ENCODE measurements at places on chromosomes 1 and 21.

- DNase-seq = no peak
Observed at GRCh38 chr1:220550811-220551399, 23.0 kb downstream of the MARK1 start.

GRCh38 chr1:30551603-30552002, 171.8 kb downstream of the MATN1 start:
- no peak for DNase-seq

- no peak for DNase-seq
Observed at GRCh38 chr1:178798232-178798861, 72.5 kb downstream of the ANGPTL1 start.

DNA sequence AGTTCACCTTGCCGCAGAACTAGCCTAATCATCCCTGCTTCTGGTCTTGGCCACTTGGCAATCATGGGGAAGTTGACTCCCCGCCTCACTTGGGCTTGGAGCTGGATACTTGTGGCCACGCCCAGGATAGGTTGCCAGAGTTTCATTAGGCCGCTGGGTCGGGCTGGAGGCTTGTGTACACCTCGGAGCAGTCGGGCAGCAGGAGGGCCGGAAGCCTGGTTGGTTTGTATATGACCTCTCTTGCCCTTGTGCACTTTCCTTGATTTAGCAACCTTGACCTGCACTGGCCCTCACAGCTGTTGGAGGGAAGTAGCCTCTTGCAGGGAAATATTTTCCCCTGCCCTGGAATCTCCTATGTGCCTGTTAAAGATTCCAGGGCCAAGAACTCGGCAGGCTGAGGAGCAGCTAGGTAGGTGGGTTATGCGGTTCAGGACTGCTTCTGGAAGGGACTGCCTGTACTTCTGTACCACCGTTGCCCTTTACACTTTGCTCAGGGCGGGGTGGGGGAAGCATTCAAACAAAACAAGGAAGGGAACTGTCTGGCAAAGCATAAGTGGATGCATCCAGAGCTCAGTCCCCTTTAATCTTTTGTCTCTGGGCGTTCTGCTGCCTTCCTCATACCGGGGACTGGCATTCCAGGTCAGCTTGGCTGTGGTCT, 83.5 kb downstream of the UCK2 start:
- DNase-seq = no peak

DNA sequence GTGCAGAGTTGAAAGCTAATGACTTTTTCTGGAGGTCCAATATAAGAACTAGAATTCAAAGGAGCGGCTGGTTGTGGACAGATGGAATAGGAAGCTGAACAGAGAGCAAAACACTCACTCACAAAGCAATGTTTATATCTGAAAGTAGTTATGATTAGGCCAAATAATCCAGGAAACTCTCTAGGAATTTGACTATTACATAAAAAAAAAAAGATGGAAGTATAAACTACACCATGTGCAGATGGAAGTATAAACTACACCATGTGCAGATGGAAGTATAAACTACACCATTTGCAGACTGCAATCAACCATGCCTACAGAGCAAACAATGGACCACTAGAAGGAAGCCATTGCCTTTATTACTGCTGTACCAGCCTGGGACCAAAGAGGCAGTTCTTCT, 771.1 kb downstream of the BRINP3 start:
- DNase-seq = no peak

- no peak for DNase-seq
Observed at GRCh38 chr1:159937054-159937750, 8.2 kb downstream of the IGSF9 start.

- no peak for DNase-seq
Observed at GRCh38 chr1:153513023-153513422, 22.8 kb downstream of the S100A6 start.

- DNase-seq = no peak
Observed at GRCh38 chr1:98405581-98406074, 255.9 kb upstream of the SNX7 start.

GRCh38 chr1:29628190-29628589, 391.9 kb downstream of the PTPRU start:
- no peak for DNase-seq

DNA sequence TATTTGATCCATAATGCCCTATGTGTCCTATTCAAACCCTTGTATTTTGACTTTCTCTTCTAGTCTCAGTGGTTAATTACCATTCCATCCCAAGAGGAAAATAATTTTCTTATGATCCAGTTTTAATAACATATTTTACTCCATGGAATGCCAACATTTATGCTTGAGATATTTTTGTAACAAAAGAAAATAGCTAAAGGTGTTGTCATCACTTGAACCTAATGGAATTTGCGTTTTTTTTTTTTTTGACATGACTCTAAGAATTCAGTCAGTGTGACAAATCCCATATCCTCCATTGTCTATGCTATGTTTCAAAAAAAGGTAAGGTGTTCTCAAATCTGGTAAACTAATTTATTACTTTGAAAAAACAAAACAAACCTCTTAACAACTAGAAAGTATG, 324.1 kb upstream of the ADAMTS5 start:
- no peak for DNase-seq

DNA sequence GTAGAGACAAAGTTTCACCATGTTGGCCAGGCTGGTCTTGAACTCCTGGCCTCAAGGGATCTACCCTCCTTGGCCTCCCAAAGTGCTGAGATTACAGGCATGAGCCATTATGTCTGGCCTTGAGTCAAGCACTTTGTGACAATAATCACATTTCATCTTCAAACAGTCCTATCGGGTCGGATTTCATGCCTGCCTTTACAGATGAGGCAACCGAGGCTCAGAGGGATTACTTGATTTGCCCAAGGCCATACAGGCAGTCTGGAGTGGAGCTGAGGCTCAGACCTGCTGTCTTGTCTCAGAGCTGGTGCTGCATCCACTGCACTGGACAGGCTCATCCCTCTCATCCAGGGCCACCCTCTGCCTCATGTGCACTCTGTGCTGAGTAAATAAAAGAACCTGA, 26.6 kb downstream of the FAM151A start:
- no peak for DNase-seq

GRCh38 chr1:228778466-228778865, 43.2 kb downstream of the RHOU start:
- DNase-seq = no peak

DNA sequence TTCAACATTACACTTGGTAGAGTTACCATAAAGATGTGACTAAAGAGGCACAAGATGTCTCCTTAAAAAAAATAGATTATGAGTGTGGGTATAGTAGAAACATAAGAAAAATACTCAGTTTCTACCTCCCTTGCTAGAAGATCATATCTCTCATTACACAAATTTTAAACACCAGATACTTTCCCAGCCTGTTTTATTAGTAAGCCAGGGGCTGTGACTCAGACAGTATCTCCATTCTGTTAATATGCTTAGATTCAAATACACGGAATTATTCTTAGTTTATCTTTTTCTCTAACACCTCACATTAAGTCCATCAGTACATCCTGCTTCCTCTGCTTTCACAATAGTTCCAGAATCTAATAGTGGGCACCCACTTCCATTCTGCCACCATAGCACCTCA, 561.8 kb upstream of the ADAMTS5 start:
- DNase-seq = no peak

GRCh38 chr1:201126832-201127754, at the start of gene ASCL5:
ASCL5 (minus strand) TSS chr1:201127184; CDS start chr1:201115372, 11,812 bp downstream.
- no peak for DNase-seq

DNA sequence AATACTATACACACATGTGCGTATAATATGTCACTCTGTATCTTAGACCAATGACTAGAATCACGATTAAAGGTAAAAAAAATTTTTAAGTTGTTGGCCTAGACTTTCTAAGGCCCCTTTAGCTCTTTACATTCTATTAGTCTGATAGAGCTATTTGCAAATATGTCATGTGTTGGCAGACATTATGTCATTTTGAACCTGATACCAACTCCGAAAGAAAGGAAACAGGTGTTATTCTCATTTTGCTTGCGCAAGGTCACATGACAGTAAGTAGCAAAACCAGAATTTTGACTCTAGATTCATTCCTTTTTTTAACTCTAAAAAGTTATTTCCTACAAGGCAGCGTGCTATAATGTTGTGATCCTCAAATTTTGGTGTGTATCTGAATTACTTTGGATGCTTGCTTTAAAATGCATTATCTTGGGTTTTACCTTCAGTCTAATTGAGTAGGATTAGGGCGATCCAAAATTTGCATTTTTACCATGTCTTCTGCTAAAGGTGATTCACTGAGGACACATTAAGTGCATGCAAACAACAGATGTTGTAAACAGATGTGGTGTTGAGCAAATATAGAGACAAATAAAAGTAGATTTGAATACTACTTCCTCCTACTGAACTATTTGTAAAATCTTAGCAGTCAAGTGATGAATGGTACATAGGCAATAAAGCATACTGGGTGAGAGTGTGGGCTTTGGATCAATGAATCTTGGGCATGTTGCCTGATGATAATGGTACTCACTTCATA, 63.5 kb upstream of the KIAA1614 start:
- no peak for DNase-seq

DNA sequence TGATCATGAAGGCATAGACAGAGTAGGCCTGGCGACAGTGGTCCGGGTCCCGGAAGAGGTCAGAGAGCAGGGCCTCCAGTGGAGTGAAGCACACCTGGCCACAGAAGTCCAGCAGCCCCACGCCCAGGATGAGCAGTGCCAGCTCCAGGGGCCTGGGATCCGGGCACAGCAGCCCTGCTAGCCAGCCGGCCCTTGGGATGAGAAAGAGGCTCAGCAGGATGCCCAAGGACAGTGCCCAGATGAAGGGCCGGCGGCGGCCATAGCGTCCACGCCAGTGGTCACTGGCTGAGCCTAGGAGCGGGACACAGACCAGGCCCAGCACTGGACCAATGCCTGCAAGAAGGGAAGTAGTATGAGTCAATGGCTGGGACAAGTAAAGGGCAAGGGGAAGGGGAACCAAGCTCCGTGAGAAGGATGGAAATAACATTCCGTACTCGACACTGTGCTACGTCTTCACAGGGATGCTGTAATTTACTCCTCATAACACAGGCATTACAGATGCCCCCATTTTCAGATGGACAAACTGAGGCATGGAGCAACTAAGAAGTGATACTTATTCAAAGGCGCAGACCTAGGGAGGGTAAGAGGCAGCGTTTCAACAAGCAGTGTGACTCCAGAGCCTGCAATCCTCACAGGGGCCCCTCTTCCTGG, 16.9 kb downstream of the SLC45A3 start:
- no peak for DNase-seq

- no peak for DNase-seq
Observed at GRCh38 chr1:6827630-6828165, 42.4 kb downstream of the CAMTA1 start.

- DNase-seq = no peak
Observed at GRCh38 chr1:21706151-21706835, 37.1 kb upstream of the RAP1GAP start.

DNA sequence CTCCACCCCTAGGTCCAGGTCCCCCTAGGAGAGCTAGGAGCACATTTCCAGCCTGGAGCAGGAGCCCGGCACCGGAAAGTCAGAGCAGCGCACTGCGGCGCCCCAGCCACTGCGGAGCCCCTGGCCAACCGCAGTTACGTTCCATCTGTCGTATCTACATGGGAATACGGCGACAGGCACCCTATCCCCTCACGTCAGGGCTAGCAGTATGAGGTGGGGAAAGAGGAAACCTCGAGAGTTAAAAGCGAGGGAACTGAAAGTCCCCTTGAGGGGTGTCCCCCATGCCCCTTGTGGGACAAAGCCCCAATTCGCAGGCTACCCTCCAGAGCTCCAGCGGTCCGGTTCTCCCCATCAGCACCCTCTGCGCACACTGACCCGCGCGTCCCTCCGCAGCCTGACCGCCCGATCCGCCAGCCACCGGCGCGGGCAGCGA, 995 bp downstream of the COLGALT2 start:
- no peak for DNase-seq

DNA sequence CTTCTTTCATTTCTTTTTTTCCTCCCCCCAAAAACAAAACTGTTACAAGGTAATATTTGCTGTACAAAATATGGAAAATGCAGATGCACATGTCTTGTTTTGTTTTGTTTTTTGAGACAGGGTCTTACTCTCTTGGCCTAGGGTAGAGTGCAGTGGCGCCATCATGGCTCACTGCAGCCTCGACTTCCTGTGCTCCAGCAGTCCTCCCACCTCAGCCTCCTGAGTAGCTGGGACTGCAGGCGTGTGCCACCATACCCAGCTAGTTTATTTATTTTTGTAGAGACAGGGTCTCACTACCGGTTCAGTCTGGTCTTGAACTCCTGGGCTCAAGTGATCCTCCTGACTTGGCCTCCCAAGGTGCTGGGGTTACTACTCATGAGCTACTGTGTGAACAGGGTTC, 15.5 kb downstream of the PRRC2C start:
- DNase-seq = no peak

GRCh38 chr1:66271904-66272254, 262.1 kb upstream of the SGIP1 start:
- no peak for DNase-seq

- DNase-seq = no peak
Observed at GRCh38 chr1:162026881-162027280, 3.2 kb upstream of the OLFML2B start.

DNA sequence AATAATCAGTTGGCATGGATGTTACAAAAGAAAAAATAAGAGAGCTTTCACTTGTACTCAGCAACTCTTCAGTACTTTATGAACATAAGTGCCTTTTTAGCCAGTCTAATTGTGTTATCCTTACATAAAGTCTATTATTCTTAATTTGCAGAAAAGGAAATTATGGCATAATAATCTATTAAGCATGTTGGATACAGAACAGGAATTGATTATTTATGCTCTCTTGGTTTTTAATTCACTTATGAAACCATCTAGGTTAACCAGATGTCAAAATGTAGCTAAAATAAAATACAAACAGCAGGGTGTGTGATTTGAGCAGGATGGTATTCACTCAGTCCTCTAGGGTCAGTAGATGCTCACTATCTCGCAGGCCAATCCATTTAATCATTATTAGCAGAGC, 79.7 kb downstream of the PLPPR5 start:
- DNase-seq = no peak

DNA sequence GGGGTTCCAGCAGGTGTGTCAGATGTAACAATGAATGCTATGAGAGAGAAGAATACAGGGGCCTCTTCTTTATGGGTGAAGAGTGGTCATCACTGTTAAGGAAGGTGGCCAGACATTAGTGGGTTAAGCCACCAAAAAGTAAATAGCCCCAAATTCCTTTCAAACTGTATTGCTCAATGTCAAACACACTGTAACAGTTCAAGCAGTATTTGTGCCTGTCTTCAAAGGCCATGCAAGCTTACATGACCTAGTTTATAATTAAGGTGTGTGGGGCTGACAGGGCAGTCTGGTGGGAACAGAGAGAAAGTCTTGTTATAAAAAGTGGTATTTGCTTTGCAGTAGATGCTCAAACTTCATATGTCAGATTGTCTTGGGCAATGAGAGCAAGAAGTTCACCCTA, 18.5 kb downstream of the CHIT1 start:
- DNase-seq = no peak

GRCh38 chr1:185931438-185931837, 197.2 kb downstream of the HMCN1 start:
- no peak for DNase-seq

GRCh38 chr1:235409042-235409820, 42.0 kb downstream of the TBCE start:
- DNase-seq = no peak

GRCh38 chr1:115144176-115144575, 54.9 kb upstream of the TSPAN2 start:
- no peak for DNase-seq

GRCh38 chr1:101242324-101243050, 5.7 kb downstream of the S1PR1 start:
- DNase-seq = no peak

- no peak for DNase-seq
Observed at GRCh38 chr1:31798433-31799195, 17.2 kb downstream of the SPOCD1 start.
